Stimulated activated CD8-positive, alpha-beta memory T cell treated with anti-CD3 and anti-CD28 coated beads, Interleukin-2, amount 100 ng/mL, for 1 hour (primary cell): ENCODE measurements at places on chromosomes 4 and X.

DNA sequence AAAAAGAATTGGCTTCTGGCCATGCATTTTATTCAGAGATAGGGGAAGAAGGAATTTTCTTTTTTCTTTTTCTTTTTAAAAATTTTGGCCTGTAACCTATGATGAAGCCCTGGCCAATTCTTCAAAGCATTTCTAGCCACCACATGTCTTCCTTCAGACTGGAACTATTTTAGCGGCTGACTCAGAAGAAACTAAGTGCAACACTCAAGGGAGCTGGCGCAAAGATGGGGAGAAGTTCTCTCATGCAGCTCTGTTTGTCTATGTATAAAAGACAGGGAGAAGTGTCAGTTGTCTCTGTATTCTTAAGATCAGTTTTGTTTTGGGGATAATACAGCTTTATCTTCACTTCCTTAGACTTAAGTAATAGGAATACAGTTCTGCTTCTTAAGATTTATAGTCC lies 46.1 kb downstream of the MBNL3 start:
- no peak for DNase-seq

DNA sequence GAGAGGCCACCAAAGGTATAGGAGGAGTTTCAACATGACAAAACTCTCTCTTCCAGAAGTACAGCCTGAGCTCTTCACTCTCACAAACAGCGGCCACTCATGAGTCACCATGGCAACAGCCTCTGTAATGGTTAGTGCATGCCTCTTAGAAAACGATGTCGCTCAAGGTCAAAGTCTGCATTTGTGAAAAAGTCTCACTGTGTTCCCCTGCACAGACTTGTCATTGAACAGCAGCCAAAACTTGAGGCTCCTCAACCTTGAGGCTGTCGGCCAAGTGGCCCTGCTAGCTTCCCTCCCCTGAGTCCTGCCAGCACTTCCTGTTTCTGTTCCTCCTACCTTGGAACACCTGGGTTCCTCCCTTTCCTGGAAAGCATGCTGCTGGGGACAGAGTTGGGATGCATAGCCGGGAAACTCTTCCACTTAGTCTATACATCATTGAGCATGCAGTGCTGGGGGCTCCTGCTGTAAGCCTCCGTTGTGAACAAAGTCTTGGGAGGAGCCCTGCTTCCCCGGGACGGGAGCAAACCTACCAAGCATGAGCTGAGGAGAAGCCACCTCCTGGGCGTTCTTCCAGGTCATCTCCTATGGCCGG lies 66.6 kb downstream of the ING2 start:
- DNase-seq = no peak

GRCh38 chr4:6355052-6355451 lies 85.4 kb downstream of the WFS1 start:
- no peak for DNase-seq

DNA sequence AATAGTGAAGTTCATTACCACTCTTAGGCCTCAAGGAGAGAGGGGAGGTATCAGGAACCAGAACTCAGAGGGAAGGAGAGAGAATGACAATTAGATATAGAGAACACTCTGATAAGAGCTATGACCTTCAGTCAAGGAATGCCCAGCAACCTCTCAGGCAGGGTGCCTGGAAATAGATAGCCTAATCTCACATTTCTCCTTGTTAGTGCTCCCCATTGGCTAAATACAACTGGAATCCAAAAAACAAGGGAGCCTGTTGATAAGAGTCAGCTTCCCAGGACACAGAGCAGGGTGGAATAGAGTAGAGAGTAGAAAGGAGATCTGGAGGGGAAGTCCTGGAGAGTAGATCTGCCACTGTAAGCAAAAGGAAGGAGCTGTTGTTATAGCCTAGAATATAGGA lies 62.1 kb downstream of the DCX start:
- DNase-seq = no peak

DNA sequence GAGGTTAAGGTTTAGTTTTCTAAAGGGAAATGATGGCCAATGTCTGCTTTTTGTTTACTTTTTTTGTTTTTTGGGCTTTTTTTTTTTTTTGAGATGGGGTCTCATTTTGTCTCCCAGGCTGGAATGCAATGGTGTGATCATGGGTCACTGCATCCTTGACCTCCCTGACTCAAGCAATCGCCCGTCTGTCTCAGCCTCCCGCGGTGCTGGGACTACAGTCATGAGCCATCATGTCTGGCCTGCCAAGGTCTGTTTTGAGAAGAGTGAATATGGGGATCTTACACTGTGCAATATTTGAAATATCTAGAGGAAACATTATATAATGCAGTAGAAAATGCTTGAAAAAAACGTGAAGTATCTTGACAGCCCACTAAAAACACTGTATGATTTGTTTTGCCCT lies 162.5 kb downstream of the GASK1B start:
- no peak for DNase-seq

DNA sequence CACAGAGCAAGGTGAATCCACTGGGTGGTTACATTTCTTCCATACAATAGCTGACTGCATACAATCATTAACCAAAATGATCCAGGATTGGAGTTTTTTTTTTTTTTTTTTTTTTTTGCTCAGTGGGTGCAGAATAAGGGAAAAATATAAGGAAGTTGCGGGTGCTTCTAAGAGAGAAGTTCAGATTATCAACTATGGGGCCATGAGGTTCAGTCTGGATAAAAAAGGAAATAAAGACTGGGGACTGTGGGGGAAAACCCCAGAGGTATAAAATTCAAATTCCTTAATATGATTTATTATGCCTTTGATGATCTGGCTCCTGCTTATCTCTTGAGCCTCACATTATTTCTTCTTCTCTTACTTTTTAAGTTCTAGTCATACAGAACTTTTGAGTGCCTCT lies 5.9 kb upstream of the EIF1AX start:
- DNase-seq = no peak

DNA sequence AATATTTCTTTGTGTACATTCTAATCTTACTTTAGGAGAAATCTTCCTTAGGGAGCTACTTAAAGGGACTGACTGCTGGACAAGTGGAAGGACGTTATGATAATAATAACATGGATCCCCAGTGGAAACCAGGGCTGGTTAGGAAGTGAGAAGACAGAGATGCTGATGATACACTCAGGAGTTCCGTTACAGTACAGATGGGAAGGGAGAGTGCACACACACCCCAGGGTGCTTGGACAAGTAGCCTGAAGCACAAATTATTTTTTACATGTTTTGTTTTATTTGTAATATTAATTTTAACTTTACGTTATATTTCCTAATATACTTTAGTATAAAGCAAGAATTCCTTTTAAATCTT lies 84.1 kb downstream of the BMPR1B start:
- DNase-seq = no peak

GRCh38 chr4:66034671-66035070 lies 364.4 kb upstream of the EPHA5 start:
- DNase-seq = no peak

DNA sequence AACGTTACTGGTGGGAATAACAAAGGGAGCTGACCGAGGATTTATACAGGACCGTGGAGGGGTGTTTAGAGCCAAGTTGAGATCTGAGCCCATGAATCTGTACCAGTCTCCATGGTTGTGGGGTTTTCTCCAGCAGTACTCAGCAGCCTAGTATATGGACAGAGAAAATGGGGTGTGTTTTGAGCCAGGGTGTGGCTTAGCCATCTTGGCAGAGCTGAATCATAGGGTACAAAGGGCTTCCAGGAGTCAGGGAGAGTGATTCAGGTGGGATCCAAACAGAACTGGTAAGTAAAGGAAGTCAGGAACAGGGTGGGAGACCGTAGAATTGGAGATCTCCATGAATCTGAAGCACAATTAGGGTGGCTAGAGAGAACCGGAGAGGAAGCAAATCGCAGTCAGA lies 7.4 kb upstream of the HPRT1 start:
- DNase-seq = no peak

DNA sequence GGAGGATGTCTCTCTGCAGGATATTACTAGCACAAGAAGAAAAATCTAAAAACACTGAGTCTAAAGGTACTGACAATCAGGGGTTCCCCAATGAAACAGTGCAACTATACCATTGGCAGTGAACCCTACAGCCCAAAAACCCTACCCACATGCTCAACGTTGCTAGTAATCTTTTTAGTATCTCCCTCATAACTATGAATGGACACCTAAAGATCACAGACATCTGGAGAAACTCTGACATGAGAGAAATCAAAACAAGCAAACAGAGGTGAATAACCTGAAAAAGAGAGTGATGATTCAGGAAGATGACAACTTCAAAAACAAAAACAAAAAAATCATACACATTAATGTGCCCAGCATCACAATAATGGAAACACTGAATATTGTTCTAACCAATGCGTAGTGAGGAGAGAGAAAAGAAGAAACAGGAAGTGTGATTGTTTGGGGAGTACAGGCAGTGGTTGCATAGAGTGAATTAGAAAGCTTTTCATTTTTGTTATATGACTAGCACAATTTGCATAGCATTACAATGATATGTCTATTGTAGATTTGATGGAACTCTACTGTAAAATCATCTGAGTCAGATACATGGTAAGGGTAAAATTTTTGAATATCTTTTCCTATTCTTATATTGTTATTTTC lies 78.9 kb upstream of the FMR1 start:
- no peak for DNase-seq

GRCh38 chr4:176298664-176299063 lies 21.1 kb upstream of the SPCS3 start:
- no peak for DNase-seq

DNA sequence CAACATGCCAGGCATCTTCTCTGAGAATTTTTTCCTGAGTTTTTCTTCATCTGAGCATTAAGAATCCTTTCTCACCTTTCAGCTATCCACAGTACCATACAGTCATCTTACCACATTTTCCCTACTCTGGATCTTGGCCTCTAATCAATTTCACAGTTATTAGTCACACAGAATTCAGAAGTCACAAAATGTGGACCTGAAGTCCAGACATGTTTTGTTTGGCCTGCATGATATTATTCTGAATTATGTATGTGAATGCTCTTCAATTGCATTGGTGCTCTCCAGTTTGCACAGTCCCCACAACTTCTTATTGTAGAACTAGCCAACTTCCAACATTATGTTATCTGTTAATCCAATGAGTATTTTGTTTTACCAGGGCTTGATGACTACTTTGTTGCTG lies 102.3 kb upstream of the GRIA3 start:
- no peak for DNase-seq

DNA sequence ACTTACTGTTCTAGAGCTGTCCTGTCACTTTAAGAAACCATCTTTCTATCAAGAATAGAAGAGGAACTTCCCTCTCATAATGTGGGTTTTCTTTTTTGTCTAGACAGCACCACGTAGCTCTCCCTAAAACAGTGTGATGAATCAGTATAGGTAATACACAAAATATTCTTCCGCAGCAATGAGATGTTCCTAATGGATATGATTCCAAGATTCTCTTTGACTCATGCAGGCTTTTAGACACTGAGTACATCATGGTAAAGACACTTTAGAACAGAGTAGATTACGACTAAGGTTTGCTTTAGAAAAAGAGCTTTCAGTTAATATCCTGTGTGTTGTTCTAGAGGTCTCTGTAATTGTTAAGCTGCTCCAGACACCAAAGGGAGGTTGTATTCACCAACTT lies 69.8 kb downstream of the PTTG2 start:
- DNase-seq = no peak

DNA sequence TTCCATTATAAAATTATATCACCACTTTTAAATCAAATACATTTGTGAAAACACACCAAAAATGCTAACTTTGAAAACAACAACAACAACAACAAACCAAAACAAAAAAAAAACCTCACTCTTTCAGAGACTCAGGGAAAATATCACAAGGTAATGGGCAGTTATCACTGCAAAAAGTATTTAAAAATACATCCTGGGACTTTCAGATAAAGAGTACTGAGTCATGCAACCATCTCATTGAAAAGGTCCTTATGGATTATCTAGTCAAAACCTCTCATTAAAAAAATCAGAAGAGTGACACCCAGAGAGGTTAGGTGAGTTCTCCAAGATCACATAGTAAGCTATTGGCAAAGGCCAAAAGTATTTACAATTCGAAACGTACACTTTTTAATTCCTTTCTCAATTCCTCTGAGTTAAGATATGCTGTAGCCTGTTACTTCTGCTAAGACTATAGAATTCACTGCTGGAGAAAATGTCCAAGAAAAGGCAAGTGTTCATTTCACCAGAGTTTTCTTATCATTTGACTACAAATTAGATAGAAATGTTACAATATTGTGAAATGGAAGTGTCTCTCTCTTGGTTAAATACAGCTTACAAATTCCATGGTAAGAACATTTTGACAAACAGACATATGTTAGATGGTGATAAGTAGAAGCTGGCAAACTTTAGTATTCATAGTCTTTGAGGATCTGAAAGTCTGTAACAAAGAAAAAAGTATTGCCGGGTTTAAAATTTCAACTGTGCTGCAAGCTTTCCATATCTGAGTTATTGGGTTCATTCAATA lies 9.3 kb downstream of the STX18 start:
- DNase-seq = no peak

DNA sequence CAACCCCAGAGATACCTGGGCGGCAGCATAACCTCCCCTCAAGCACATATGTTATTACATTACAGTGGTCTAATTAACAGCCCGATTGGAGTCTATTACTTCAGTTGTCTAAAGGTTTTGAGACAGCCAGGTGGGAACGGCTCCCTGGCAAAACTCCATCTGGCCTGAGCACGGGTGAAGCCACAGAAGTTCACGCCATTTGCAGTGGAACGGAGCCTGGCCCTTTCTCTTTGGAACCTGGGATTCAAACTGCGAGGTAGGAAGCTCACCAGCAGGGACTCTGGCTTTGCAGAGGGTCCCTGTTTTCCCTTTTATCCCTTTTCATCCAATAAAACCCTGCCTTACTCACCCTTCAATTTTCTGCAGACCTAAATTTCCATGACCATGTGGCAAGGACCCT lies 45.9 kb upstream of the NEIL3 start:
- DNase-seq = no peak

GRCh38 chrX:40090961-40091360 lies 6.8 kb downstream of the BCOR start:
- no peak for DNase-seq

DNA sequence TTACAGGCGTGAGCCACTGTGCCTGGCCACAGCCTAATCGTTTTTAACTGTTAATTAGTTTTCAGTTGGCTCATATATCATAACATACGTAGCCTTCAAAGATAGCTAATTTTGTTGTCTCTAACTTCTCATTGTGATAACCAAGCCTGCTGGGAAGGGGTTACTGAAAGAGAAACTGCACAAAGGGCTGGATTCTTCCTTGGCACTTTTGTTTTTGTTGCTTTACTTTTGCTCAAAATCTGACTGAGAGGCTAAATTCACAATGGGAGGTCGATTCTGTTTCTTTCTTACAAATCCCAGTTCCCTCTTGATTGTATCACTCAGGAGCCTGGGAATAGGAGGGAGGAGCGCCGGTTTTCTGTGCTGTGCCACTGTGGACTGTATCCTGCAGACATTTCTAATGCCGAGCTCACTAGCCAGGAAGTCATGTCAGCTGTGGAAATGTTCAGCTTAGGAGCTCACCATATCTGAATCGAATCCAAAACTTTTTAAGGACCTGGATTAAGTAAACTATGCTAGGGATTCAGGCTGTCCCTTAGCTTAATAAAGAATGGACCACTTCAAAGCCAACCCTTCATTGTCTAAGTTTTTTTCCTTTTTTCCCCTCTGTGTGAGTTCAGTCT lies 120.5 kb upstream of the FAT1 start:
- no peak for DNase-seq
